Esophagus muscularis mucosa (tissue), 4 donors: ENCODE measurements at places on chromosomes 1 and 21. TPM values are rescaled to one million over a fixed set of nuclear protein-coding genes. Genes with fewer than 3 reads are reported as not detected.

- no peak for DNase-seq
These were observed 71.3 kb downstream of the HLX start for GRCh38 chr1:220950576-220950975.

- no peak for DNase-seq
These were observed 184.2 kb downstream of the ETS2 start for GRCh38 chr21:38989745-38990423.

The FCRLA gene
- not detected for total RNA-seq

The HMGCS2 gene
- total RNA-seq = 0.83 TPM

The C1orf87 gene
- total RNA-seq = not detected

GRCh38 chr21:37974081-37974480 lies 57.8 kb upstream of the KCNJ6 start:
- DNase-seq = no peak

DNA sequence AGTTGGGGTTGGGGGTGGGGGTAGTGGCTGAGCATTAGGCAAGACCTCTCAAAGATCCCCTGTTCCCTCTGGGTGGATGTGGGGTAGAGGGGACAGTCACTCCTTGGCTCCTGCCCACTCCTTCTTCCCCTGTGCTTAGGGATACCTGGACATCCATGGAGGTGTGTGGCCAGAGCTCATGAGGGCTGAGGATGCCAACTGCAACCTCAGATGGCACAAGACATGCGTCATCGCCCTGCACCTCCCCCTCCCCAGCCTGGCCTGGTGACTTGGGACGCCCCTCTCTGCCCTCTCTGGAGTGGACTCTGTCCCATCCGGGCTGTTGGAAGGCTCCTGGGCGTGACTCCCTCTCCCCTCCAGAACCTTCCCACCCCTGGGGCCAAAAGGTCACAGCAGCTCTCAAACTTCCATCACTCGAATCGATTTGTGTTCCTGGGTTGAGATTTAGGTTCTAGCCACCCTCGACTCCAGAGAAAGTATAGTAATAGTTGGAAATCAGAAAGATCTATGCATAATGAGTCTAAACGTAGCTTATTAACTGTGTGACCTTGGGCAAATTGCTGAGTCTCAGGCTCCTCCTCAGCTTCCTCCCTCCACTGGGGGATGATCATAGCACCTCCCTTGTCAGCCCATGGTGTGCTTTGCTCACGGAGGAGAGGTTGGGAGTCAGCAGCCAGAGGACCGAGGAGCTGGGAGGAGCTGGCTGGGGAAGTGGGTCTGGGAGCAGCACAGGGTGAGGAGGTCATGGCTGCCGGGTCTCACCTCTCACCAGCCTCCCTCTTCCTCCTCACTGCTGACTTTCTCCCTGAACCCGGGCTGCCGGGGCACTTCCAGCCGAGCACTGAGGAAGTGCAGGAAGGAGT lies 2.2 kb upstream of the PTPN7 start:
- no peak for DNase-seq

DNA sequence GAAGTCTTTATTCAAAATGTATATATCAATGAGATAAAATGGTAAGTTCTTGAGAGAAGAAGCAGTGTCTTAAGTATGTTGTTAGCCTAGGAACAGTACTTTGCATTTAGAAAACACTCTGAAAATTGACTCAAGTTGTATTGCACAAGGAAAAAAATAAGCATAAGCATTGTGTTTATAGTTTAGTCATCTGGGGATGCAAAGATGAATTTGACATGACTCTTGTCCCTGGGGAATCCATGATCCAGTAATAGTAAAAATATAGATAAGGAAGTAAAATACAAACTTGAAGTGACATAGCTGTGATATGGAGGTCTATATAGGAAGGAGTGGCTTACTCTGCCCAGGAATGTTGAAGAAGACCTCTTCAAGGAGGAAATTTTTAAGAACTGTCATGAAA lies 185.0 kb upstream of the PTBP2 start:
- DNase-seq = no peak

GRCh38 chr1:36156329-36157114 lies 562 bp downstream of the MAP7D1 start:
- no peak for DNase-seq

GRCh38 chr1:107997866-107998265 lies 32.9 kb upstream of the VAV3 start:
- DNase-seq = no peak

DNA sequence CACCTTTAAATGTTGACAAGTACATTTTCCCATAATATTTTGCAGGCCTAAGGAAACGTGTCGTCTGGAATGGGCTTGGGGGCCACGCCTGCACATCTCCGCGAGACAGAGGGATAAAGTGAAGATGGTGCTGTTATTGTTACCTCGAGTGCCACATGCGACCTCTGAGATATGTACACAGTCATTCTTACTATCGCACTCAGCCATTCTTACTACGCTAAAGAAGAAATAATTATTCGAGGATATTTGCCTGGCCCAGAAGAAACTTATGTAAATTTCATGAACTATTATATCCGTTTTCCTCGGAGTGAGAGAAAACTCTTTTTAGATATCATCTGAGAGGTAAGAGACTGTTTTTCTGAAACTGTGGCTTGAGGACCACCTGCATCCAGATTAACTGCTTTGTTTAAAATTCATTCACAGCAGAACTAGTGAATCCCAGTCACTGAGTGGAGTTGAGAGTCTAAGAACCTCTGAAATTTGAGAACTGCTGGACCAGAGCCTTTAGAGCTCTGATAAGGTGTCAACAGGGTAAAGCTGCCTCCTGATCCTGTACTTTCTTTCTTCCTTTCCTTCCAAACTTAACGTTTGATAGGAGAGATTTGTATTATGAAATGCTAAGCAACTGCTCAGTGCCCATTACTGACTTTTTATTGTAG lies 811 bp downstream of the EXO1 start:
- no peak for DNase-seq

DNA sequence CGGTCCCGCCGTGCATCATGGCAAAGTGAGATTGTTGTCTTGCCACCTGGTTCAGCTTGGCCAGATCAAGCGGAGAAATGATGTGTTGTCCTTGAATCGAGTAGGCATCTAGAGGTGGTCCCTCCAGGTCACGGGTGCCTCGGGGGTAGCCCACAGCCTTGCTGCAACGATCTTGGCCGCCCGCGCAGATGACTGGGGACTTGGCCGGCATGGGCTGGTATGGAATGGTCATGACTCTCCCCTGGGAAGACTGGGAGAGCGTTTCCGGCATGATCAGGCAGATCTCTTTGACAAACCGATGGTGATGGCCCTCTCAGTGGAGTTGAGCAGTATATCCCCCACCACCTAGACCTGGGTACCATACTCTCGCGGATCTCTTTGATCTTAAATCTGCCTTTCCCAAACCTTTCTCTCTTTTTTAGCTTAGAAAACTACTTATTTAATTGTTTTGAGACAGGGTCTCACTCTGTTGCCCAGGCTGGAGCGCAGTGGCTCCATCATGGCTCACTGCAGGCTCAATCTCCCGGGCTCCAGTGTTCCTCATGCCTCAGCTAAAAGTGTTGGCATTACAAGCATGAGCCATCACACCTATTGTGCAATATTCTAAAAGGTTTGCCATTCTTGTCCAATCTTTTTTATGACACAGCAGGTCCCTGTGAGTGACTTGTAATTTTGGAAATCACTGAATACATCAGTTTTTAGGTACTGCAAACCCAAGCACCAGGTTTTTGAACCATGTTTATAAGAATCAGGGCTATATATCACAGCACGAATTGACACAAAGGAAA lies 9.4 kb upstream of the ELAPOR1 start:
- DNase-seq = no peak

The CD1B gene
- not detected for total RNA-seq

DNA sequence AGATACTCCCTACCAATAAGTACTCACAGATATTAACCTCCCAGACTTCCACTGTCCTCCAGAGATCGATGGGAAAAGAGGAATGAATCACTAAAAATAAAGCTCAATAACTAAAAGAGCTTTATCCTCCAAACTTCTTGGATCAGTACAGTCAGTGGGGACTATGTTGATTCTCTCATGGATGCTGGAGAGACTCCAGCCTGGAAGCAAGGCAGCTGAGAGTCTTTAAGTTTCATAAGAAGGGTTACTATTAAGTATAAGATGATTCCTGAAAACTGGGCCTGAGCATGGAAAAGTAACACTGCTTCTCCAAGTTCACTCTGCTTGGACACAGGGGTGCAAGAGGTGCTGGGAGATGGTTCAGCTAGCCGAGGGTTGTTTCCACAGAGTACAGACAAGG lies 6.2 kb upstream of the DDR2 start:
- DNase-seq = no peak

The FAM72C gene
- not detected for total RNA-seq

DNA sequence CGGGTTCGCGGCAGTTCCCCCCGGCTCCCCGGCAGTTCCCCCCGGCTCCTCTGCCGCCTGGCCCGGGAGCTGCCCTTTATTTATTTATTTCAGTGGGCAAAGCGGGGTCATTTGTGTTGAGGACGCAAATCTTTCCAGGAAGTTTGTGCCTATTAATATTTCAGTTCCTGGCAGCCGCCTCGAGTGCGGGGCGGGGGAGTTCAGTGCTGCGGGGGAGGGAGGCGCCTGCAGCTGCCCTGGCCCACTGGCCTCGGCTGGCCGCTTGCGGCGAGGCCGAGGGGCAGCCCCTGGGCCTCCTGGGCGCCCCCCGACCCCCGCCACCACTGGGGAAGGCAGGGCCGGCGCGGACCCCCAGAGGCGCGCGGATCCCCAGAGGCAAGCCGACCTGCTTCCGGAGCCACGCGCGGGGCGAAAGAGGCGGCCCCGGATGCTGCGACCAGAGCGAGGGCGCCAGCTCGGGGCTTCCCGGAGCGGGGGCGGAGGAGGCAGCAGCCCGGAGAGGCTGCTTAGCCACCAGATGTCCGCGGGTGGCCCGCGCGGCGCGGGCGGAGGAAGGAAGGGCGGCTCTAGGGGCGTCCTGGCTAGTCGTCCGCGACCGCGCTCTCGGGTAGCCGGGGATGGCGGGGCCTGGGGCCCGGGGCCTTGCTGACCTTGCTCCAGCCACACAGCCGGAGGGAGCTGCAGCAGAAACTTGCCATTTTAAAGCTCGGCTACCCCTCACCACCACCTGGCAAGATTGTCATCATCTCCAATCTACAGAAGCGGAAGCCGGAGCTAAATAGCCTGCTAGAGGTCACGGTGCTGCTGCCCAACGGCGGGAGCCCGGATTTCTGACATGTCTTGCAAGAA lies 48.0 kb downstream of the H3-3A start:
- no peak for DNase-seq
